ENCODE measurements at places on chromosomes 11 and 22.
A peak's percentile ranks its signal among the peaks of the same experiment; 100 is the strongest.

DNA sequence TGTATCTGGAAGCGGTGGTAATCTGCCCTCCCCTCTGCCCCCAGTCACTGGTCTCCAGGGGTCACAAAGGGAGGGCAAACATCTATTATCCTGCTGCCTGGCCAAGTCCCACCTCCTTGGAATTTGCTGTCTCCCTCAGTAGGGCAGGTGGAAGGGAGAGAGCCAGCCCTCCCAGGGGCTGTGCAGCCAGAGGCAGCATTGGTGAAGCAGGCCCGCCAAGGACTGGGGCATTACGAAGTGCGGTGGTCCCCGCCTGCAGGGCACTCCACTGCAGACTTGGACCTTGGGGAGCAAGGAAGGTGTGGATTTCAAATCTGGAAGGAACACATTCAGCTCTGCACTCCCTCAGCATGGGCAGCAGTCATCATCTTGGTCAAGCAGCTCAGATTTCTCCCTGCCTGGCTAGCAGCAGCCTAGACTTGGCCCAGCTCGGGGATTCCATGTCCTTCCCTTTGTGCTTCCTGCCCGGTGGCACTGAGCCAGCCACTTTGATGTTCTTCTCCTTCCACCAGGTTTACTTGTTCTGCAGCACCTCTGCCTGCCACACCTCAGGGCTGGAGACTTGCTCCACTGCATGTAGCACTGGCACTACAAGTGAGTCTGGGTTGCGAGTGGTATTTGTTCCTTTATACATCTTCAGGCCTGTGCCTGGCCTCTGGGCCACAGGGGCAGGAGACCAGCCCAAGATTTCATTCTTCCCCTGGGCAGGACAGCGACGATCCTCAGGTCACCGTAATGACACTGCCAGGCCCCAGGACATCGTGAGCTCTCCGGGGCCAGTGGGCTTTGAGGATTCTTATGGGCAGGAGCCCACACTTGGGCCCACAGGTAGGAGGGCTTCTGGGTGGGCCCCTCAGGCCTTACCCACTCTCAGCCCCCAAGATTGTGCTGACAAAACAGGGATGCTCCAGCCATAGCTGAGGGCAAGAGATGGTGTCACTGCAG is 7.4 kb downstream of the ZP1 start:
- no peak for DNase-seq

DNA sequence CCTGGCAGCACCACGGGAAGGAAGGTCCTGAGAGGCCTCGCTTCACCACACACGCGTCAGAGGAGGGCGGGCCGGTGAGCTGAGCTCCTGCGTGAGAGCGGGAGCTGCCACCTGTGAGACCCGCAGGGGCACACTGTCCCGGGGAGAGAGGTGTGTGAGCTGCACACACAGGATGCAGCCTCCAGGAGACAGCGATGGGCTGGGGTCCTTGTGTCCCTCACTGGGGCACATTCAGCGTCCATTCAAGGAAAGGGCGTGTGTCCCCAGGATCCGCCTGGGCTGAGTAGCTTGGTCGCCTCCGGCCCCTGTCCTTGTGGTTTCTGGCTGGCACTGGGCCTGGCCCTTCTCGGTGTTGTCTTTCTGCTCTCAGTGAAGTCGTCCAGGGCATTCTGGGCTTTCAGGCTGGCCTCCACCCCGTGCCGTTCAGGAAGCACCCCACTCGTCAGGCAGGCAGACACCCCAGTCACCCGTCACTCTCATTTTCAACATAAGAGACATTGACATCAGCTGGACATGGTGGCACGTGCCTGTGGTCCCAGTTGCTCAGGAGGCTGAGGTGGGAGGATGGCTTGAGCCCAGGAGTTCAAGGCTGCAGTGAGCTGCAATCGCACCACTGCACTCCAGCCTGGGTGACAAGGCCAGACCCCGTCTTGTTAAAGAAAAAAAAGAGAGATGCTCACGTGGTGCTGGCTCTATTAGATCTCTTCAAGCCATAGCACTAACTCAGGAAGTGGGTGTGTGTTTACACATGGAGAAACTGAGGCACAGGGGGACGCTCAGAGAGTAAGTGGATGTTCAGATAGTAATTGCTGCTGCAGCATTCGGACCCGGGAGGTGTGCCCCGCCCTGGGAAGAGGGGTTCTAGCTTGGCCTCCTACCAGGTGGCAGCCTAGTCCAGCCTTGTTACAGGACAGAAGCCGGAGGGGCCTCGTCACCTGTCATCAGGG is 1081.6 kb downstream of the BRD1 start:
- no peak for DNase-seq

- peak; percentile 3 for DNase-seq
Observed at GRCh38 chr11:113730887-113731726, 25.0 kb upstream of the TMPRSS5 start.

GRCh38 chr11:1060852-1061616 is 13.6 kb upstream of the MUC2 start:
- peak; percentile 86 for DNase-seq

- no peak for DNase-seq
Observed at GRCh38 chr11:22415476-22415875, 77.3 kb downstream of the SLC17A6 start.

DNA sequence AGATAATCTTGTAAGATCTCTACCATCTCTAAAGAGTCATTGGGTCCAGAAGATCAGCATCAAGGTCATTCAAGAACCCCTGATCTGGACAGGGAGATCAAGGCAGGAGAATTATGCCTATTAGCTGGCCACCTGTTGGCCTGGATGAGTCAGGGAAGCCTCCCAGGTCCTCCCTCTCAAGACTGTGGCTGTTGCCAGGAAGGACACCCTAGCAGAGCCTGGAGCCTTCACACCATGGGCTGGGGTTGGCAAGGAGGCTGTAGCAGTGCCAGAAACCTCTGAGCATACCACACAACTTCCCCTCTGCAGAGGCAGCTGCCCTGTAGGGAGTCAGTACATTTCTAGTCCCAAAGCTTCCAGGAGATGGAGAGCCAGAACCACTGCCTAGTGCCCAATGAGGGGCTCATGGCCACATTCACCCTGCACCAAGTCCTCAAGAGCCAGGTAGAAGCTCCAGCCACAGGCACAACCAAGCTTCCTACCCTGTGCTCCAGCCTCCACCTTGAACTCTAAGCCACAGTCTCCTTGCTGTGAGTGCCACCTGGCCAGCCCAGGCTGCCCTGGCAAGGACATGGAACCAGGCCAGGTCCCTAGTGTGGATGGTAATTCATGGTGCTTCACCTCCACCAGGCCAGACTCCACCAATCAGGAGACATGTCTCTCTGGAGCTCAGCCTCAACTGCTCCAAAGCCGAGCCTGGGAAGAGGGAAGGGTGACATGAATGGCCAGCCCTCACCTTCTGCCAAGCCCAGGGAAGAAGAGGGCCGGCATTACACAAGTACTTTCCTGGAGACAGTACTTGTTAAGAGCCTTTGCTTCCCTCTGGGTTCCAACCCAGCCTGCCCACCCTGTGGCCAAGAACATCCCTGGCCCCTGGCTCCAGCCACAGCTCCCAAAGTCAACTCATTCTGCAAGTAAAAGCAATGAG is 124.3 kb downstream of the BUD13 start:
- no peak for DNase-seq

DNA sequence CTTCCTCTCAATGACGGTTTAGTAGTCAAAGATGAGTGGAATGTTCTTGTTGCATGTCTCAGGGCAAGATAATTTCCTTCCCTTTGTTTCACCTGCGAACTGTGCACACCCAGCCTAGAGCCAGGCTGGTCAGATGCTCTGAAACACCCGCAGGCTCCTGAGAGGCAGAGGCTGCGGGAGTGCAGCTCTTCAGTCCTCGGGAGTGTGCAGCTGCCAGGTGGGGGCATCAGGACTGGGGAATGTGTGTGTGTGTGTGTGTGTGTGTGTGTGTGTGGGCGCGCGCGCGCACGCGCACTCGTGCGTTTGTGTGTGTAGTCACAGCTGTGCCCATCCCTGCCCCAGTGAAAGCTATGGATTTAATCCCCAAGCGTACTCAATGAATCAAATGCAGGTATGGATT is 136.2 kb upstream of the NTM start:
- DNase-seq, result no peak

DNA sequence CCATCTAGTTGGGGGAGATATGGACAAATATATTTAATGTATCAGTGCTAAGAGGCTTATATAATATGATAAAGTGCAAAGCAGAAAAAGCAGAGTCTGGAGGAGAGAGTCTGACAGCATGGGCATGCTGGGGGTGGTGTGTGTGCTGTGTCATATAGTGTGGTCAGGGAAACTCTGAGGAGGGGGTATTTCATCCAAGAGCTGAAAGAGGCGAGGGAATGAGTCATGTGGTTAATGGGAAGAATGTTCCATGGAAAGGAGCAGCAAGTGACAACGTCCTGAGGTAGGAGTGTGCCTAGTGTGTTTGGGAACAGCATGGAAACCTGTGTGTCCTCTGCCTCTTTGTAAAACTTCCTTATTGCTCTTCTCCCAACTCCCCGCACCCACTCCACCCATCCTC is 38.0 kb downstream of the EIF3F start:
- no peak for DNase-seq

DNA sequence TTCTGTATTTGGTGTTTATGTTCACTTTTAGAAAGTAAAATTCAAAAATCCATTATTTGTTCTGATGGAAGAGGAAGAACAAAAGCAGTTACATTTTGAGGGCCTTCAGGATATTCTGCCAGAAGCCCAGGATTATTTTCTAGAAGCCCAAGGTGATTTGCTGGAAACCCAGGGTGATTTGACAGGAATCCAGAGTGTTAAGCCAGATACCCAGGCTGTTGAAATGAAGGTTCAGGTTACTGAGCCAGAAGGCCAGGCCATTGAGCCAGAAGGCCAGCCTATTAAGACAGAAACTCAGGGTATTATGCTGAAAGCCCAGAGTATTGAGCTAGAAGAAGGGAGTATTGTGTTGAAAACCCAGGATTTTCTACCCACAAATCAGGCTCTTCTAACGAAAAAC is 33.1 kb downstream of the CCDC15 start:
- DNase-seq, result no peak

- DNase-seq, result no peak
Observed at GRCh38 chr11:82321206-82321605, 412.5 kb downstream of the FAM181B start.

DNA sequence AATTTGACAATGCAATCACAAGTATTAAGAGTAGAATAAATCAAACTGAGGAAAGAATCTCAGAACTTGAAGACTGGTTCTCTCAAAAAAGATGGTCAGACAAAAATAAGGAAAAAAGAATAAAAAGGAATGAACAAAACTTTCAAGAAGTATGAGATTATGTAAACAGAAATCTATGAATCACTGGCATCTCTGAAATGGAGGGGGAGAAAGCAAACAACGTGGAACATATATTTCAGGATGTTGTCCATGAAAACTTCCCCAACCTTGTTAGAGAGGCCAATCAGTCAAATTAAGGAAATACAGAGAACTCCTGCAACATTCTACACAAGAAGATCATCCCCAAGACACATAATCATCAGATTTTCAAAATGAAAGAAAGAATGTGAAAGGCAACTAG is 235.7 kb downstream of the SBF2 start:
- no peak for DNase-seq

- DNase-seq, result no peak
Observed at GRCh38 chr11:124080327-124081001, 34.8 kb upstream of the VWA5A start.

DNA sequence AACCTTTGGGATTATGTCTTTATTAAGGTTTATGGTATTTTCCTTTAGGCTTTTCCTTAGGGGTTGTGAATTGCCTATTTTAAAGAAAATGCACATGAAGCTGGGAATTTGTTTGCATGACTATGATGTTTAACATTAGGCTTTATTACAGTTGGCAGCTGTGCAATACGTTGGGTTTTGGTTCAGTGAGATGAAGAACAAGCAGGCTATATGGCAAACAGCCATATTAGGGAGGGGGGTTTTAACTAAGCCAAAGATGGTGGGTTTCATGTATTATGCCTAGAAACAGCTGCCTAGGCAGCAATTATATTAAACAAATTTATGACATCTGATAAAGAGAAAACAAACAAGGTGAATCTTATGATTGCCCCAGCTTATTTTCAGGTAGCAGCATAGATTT is 880.8 kb downstream of the FAM181B start:
- no peak for DNase-seq

- no peak for DNase-seq
Observed at GRCh38 chr22:41048791-41049717, 43.3 kb upstream of the EP300 start.

GRCh38 chr11:66843776-66844495 is 695 bp downstream of the RCE1 start:
- no peak for DNase-seq

- DNase-seq, result no peak
Observed at GRCh38 chr22:25919452-25919851, 177.5 kb downstream of the MYO18B start.

All from H54 (cell line).